ENCODE measurements at places on chromosomes 6 and 20. TPM values are rescaled to one million over a fixed set of nuclear protein-coding genes. Genes with fewer than 3 reads are reported as not detected.

GRCh38 chr20:50133041-50133440 lies 20.1 kb upstream of the UBE2V1 start:
- no peak for DNase-seq
- H3K27ac ChIP-seq, result peak overlapping the region; percentile 37
- H3K36me3 ChIP-seq, result no peaks in the 10 kb centered on the region
- no peaks in the 10 kb centered on the region for H3K4me1 ChIP-seq
- no peak overlapping the region for H3K4me3 ChIP-seq

GRCh38 chr6:161138543-161139303 lies 135.1 kb downstream of the AGPAT4 start:
- no peaks in the 10 kb centered on the region for H3K27me3 ChIP-seq
- no peaks in the 10 kb centered on the region for H3K4me1 ChIP-seq
- DNase-seq, result no peak
- H3K4me3 ChIP-seq, result no peak overlapping the region

DNA sequence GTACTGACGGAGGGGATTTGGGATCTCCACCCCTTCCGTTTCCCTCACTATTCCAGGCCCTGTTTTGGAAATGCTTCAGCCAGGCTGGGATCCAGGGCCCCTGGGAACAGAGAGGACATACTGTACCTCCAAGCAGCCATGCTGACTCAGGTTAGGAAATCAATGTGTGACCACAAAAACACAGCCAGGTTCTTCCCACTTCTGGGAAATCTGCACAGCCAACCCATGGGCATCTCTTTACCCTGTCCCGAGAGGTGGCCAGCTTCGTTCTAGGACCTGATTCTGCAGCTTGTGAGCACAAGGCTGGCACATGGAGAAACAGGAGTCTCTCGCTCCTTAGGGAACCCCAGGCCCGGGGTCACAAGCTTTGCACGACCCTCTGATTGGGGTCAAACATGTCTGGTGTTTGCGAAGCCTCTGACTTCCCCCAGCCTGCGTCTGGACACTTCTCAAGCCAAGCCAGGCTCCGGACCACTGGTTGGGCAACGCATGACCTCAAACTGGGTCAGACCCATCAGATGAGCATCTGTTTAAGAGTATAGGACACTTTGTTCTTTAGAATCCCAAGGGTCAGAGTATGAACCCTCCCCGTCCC lies 8.3 kb upstream of the TTPAL start:
- no peak overlapping the region for H3K4me3 ChIP-seq
- no peaks in the 10 kb centered on the region for H3K4me1 ChIP-seq
- no peaks in the 10 kb centered on the region for H3K27me3 ChIP-seq
- no peak overlapping the region for H3K27ac ChIP-seq
- no peaks in the 10 kb centered on the region for H3K36me3 ChIP-seq
- peak; percentile 55 for DNase-seq

- no peaks in the 10 kb centered on the region for H3K36me3 ChIP-seq
- H3K27me3 ChIP-seq, result no peaks in the 10 kb centered on the region
- DNase-seq, result no peak
These were observed 872.9 kb upstream of the GJE1 start for GRCh38 chr6:141259807-141260206.

DNA sequence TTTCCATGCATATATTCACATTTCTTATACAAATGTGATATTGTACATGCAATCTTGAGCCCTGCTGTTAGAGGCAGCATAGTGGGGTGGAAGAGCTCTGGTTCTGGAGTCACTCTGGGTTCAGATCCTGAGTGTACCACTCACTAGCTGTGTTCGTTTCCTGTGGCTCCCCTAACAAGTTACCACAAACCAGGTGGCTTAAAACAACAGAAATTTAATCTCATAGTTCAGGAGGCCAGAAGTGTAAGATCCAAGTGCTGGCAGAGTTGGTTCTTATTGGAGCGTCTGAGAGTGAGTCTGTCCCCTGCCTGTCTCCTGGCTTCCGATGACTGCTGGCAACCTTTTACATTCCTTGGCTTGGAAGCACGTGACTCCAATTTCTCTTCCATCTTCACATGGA lies 115.6 kb downstream of the MAP3K7 start:
- no peaks in the 10 kb centered on the region for H3K36me3 ChIP-seq
- no peak for DNase-seq
- H3K4me1 ChIP-seq, result no peaks in the 10 kb centered on the region
- no peak overlapping the region for H3K27ac ChIP-seq

DNA sequence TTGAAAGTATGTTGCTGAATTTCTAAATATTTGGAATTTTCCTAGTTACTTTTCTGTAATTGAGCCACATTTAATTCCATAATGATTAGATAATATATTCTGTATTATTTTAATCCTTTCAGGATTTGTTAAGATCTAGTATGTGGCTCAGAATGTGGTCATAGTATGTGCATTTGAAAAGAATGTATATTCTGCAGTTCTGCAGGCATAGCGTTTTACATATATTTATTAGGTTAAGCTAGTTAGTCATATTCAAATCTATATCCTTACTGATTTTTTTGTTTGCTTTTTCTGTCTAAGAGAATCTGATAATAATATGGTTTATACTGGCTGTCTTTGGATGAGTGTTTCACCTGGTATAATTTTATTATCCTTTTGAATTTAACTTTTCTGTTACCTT lies 33.2 kb downstream of the LIN28B start:
- DNase-seq, result no peak
- no peaks in the 10 kb centered on the region for H3K27me3 ChIP-seq
- H3K36me3 ChIP-seq, result no peaks in the 10 kb centered on the region
- H3K4me1 ChIP-seq, result no peaks in the 10 kb centered on the region
- no peak overlapping the region for H3K27ac ChIP-seq

DNA sequence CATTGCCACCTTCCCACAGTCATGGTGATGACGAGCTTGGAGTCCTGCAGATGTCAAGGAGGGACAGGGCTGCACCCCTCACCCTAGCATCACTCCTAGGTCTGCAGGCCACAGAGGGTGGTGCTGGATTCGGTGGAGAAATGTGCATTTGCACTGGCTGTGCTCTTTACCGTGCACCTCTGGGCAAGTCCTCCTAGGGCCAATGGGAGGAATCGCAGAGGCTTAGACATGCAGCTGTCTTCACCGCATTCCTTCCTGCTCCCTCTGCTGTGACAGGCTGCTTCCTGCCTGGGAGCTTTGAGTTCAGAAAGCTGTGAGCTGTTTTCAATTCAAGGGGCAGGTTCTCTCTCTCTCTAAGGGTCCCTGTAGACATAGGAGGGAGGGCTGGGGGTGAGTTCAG lies 85.1 kb downstream of the EDN3 start:
- no peak for DNase-seq
- no peaks in the 10 kb centered on the region for H3K27me3 ChIP-seq
- no peak overlapping the region for H3K4me3 ChIP-seq
- H3K27ac ChIP-seq, result no peak overlapping the region

GRCh38 chr20:50350510-50351249 lies 159.5 kb upstream of the PTPN1 start:
- H3K36me3 ChIP-seq, result no peaks in the 10 kb centered on the region
- H3K27ac ChIP-seq, result no peak overlapping the region

- DNase-seq, result no peak
- no peak overlapping the region for H3K27ac ChIP-seq
- H3K27me3 ChIP-seq, result no peaks in the 10 kb centered on the region
- no peak overlapping the region for H3K4me3 ChIP-seq
These were observed 264.5 kb downstream of the CDH4 start for GRCh38 chr20:61516346-61517208.

GRCh38 chr6:8043221-8043620 lies 21.0 kb downstream of the BLOC1S5 start:
- no peaks in the 10 kb centered on the region for H3K27me3 ChIP-seq
- no peak for DNase-seq
- no peak overlapping the region for H3K4me3 ChIP-seq
- no peak overlapping the region for H3K27ac ChIP-seq

CST2 gene
- total RNA-seq, result not detected

SCUBE3 gene
- not detected for total RNA-seq

CGA gene
- total RNA-seq, result not detected

MAPK13 gene
- 3.4 TPM for total RNA-seq

PPIL4 gene
- total RNA-seq, result 57.2 TPM

CDH4 gene
- under 0.01 TPM for total RNA-seq

SLC22A3 gene
- 22.6 TPM for total RNA-seq

DSP gene
- total RNA-seq, result 28.3 TPM

IL17A gene
- not detected for total RNA-seq
